Effector memory CD4-positive, alpha-beta T cell (primary cell): ENCODE measurements at places on chromosomes 6 and 20.

- DNase-seq = no peak
Observed at GRCh38 chr6:139146317-139146726, 11.4 kb downstream of the HECA start.

- DNase-seq = no peak
Observed at GRCh38 chr6:36976007-36976264, 10.1 kb downstream of the MTCH1 start.

DNA sequence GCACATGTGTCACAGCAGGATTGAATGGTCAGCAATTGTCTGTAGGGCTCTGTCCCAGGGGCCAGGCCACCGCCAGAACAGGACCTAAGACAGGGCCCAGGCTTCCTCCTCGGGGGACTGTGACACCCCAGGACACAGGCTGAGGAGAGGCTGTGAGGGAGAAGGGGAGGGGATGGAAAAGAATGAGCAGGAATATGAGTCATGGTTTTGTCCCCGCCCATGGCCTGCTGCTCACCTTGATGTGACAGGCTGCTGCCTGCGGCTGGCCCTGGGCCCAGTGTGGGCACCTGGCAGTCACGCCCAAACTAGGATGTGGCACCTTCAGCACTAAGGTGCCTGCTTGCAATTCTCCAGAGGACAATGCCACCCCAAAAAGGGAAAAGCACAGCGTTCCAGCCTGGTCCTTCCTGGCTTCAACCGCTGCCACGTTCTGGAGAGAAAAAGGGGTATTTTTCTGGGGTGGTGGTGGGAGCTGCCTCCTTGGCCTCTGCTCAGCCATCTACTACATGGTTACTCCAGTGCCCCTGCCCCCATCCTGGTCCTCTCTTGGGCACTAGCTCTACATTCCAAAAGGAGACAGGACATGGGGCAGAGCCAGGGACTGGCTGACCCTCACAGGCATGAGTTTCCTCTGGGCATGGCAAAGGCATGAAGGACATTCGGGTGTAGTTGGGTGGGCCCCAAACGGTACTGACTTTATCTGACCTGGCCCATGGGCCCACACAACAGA, 93.4 kb downstream of the SLC22A23 start:
- no peak for DNase-seq

DNA sequence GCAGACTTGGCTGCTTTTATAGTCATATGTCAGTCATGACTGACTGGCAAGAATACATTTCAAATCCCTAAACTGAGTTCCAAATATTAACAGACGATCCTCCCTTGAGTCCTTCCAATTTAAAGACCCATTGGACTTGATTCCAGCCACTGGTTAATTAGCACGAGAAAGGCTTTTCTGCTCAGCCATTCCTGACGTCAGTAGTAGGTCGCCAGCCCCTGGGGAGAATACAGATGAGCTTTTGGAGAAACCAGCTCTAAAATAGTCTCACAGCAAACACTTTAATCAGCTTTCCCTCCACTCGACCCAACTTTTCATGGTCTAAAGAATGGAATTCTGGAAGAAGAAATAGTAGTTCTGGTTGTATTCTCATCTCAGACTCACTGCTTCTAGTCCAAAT, 91.6 kb downstream of the SLC22A3 start:
- no peak for DNase-seq

DNA sequence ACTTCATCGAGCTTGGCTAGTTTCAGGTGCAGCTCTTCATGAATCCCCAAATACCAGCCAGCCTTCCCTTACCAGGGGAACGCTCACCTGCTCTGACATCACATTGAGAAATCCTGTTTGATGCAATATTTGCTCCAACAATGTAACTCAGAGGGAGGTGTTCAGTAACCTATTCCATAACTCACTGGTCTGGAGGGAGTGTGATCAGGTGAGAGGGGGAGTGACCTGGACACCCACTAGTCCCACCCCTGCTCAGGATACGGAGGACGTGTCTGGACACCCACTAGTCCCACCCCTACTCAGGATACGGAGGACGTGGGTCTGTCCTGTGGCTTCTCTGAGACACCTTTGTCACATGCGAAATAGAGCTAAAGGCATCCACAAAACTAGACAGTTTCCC, 70.3 kb downstream of the HUS1B start:
- DNase-seq = no peak

DNA sequence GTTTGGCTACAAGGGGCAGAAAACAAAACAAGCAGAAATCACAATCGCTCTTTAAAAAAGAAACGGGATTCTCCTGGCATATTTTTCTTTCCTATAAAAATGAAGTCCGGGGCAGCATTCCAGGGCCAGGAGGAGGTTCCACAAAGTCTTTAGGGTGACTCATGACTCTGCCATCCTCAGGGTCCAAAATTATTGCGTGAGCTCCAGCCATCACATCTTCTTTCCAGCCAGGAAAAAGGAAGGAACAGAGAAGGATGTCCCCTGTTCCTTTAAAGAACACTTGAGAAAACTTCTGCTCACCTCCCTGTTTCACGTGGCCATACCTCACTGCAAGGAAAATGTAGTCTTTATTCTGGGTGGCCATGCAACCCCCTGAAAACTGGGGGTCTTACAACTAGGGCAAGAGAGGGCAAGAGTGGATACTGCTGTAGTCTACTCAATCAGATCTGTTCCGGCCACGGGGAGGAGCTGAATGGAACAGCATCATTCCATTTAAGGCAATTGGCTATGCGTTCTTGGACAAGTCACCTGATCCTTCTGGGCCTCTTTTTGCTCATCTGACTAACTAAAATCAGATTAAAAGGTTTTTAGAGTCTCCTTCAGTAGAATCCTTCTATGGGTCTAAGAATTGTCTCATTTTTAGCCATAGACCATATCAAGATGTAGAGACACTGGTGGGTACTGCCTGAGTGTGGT, 49.4 kb downstream of the CTCFL start:
- no peak for DNase-seq

- peak; percentile 46 for DNase-seq
Observed at GRCh38 chr6:149508485-149508884, 23.7 kb upstream of the ZC3H12D start.

DNA sequence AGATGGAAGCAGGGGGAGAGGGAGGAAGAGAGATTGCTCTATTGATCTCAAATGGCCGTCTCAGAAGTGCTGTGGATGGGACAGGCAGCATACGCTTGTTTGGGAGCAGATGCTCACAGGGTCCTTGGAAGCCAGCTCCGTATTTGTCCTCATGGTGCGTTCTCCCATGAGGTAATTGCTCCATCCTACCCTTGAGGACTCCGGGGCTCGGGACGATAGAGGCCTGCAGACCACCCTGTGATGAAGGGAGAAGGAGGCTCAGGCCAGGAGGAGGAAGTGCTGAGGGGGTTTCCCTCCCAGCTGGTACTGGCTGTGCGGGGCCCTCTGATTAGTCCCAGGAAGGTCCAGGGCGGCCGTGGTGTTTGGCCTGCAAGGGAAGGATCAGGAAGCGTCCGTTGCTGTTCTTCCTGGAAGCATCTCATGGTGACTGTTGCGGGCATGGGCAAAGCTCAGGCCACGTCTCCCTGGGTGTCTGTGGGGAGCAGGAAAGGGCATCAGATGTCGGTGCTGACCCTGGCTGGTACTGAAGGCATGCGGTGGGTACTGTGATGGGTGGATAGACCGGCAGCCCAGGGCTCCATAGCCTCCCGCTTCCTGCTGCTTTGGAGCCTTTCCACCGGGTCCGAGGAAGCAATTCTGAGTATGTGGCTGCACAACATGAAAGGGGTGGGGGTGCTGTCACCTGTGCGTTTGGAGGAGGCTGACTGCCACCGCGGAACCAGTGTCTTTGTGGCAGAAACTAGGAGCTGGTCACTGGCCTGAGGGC, 158.3 kb downstream of the SYCP2 start:
- no peak for DNase-seq

- DNase-seq = no peak
Observed at GRCh38 chr20:57396212-57396983, 5.2 kb downstream of the RBM38 start.
